DND-41 (cell line): ENCODE measurements at places on chromosomes 13 and 19.

GRCh38 chr13:33799950-33800592 is 17.9 kb upstream of the RFC3 start:
- DNase-seq, result no peak

GRCh38 chr19:39953915-39954314 is 17.1 kb upstream of the PSMC4 start:
- DNase-seq, result peak; percentile 20

- DNase-seq, result no peak
Measured at GRCh38 chr19:2251106-2252054, 2.3 kb downstream of the AMH start.

DNA sequence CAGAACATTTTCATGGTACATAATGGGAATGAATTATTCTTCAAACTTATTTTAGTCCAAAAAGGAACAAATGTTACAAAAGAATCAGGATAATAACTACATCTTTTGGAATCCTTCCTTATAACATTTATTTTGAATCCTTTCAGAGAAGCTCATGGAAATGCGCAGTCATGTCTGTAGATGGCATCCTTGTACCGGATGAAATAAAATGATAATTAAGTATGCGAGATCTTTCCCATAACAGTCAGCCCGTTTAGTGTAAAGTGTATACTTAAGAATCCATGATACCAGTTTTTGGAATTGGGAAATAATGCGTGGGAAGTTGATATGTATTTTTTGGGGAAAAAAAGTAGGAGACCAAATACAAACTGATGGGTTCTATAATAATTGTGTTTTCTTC is 418.8 kb downstream of the GPC5 start:
- no peak for DNase-seq

DNA sequence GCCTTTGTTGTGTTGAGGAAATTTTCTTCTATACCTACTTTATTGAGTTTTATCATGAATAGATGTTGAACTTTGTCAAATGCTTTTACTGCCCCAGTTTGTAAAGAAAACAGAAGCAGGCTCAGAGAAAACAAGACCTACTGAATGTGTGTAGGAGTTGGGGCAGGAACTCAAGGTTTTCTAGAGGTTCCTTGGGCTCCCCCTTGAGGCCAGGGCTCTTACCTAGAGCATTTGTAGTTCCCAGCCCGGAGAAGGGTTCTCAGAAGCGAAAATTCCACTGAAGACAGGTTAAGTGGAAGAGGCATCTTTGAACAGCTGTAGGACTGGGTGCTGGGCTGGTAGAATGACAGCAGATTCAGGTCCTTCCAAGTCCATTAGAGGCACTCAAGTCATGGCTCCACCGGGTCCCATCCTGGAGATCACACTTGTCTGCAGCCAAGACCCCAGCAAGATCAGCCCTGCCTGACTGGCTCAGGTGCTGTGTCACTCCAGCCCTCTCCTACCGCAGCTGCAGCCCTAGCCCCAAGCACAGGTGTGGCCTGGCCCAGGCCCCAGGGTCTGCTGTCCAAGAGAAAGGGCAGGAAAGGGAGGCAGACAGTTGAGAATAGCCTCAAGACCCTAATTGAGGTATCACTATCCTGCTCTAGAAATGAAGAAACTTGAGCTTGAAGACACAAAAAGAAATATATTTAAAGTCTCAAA is 425.5 kb downstream of the PCDH20 start:
- DNase-seq, result no peak

GRCh38 chr13:36880961-36881360 is 39.1 kb downstream of the SMAD9 start:
- no peak for DNase-seq

- DNase-seq, result no peak
Measured at GRCh38 chr19:55536366-55536765, 567 bp downstream of the SBK2 start.

DNA sequence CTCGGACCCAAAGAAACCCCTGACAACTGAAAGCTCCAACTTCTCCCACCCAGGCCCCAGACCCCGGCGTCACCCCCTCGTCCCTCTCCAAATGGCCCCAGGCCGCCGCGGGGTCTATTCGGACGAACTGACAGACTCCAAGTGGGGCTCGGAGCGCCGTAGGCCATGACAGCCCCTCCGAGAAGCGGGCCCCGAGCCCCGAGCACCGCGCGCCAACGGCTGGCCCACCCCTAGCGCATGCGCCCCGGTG is 360 bp downstream of the DDX39A start:
- DNase-seq, result peak; percentile 87
